ENCODE measurements at places on chromosomes 1 and 21. TPM values are rescaled to one million over a fixed set of nuclear protein-coding genes. Genes with fewer than 3 reads are reported as not detected.
A peak's percentile ranks its signal among the peaks of the same experiment; 100 is the strongest.

ANGPTL3 gene
- total RNA-seq, result not detected

SYT14 gene
- total RNA-seq, result 19.2 TPM

KIAA1614 gene
- 16.7 TPM for total RNA-seq

DNA sequence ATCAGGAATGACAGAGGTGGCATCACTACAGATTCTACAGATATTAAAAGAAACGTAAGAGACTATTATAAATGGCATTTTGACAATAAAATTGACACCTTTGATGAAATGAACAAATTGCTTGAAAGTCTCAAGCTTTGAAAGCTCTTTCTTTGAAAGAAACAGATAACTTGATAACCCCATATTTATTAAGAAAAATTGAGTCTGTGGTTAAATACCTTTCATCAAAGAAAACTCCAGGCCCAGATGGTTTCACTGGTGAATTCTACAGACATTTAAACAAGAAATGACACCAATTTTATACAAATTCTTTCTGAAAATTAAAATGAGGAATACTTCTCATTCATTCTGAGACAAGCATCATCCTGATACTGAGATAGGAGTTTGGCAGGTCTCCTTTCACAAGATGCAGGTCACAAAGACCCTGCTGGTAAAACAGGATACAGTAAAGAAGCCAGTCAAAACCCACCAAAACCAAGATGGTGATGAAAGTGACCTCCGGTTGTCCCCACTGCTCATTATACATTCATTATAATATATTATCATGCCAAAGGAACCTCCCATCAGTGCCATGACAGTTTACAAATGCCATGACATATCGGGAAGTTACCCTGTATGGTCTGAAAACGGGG is 210.9 kb downstream of the AKT3 start:
- DNase-seq, result no peak

DNA sequence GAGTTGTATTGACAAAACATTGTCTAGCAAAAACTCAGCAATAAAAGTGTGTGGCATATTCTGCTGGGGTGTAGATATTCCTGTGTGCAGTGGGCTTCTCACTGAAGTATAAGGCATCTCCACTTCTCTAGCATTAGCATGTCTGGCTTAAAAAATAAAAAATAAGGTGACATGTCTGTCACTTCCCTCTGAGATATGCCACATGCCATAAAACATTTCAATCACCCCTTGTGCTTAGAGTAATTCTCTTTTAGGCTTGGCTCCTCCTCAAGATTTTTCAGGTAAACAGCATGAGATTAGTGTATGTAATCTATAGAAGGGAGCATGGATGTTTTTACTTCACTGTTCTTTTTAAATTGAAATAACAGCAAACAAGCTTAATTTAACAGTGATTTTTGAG is 194.4 kb upstream of the SNX7 start:
- no peak for DNase-seq

DNA sequence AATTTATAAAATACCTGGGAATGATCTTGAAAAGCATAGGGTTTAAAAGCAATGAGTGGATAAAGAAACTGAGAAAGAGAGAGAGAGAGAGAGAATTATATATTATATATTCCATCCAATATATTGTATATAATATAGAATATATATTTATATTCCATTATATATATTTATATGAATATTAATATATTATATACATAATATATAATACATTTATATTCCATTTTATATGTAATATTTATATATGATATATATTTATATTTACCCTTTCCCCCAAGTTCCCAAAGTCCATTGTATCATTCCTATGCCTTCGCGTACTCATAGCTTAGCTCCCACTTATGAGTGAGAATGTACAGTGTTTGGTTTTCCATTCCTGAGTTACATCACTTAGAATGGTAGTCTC is 69.9 kb upstream of the SLC35F3 start:
- DNase-seq, result no peak

GRCh38 chr1:232818040-232818439 is 12.8 kb downstream of the MAP10 start:
- no peak for DNase-seq

DNA sequence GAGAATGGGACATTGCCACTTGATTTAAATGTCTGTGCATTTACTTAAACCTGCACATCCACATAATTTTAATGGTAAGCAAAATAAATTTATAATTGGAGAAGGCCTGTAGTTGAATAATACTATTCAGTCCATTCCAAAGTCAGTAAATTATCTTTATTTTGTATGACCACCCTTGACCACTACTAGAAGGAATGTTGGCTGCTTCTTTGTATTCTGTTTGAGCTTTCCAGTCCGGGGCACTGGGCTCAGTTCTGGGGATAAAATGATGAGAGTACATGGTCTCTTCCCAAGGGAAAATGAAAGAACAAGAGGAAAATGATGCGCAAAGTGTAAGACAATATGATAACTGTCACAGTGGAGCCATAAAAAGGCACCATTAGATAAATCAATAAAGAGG is 98.9 kb downstream of the CRB1 start:
- no peak for DNase-seq

- no peak for DNase-seq
Measured at GRCh38 chr1:223329664-223330415, 34.1 kb downstream of the SUSD4 start.

- DNase-seq, result no peak
Measured at GRCh38 chr1:33089457-33089856, 8.5 kb downstream of the AZIN2 start.

DNA sequence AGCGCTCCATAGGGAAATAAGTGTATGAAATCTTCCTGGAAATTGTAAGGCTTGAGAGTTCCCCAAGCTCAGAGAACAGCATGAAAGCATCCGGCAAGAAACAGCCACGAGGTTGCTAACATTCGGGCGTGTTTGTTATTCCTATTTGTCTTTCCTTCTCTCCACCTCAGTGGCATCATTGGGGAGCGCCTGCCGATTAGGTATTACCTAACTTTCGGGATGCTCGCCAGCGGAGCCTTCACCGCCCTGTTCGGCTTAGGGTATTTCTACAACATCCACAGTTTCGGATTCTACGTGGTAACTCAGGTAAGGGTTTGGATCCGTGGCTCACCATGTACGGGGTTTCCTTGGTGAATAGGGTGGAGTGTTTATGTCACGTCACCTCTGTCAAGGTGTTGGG is 25.7 kb downstream of the SLC37A1 start:
- DNase-seq, result no peak

GRCh38 chr1:63276624-63277023 is 45.7 kb upstream of the FOXD3 start:
- DNase-seq, result no peak

DNA sequence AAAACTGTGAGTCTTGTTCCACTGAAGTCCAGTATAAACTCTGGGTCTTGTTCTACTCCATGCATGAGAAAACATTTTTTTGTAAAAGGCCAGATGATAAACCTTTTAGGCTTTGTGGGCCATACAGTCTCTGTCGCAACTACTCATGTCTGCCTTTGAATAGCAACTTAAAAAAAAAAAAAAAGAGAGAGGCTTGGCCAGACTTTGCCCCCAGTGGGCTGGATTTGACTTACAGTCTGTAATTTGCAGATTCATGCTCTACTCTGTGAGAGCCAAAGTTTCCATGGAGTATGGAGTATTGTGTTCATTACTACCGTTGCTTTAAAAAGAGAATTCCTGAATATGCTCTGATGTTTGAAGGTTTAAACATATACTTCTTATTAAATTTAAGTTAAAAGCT is 654.9 kb upstream of the PKN2 start:
- DNase-seq, result no peak

- peak; percentile 9 for DNase-seq
Measured at GRCh38 chr1:8349961-8350360, 32.0 kb downstream of the SLC45A1 start.
